PC-9 (cell line): ENCODE measurements at places on chromosomes 4 and X.

GRCh38 chr4:2572076-2572475 is 35.6 kb downstream of the FAM193A start:
- no peak for DNase-seq

DNA sequence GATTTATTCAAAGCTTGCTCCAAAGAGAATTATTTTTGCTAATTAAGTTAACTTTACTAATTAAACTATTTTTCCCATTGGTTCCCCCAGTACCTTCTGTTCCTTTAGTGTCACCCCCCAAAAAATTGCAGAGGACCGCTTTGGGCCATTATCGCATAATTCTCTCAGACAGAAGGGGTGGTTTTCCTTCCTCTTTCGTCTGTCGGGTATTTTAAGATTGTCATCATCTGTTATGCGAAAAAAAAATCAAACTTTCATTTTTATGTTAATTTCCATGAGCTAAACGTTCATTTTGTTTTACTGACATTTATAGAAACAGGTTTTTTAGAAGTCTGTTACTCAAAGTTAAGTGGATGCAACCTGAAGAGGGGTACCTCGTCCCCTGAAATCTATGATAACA is 76.2 kb upstream of the DDX3X start:
- DNase-seq, result no peak

GRCh38 chr4:151013491-151013890 is 1.6 kb downstream of the LRBA start:
- DNase-seq, result no peak

DNA sequence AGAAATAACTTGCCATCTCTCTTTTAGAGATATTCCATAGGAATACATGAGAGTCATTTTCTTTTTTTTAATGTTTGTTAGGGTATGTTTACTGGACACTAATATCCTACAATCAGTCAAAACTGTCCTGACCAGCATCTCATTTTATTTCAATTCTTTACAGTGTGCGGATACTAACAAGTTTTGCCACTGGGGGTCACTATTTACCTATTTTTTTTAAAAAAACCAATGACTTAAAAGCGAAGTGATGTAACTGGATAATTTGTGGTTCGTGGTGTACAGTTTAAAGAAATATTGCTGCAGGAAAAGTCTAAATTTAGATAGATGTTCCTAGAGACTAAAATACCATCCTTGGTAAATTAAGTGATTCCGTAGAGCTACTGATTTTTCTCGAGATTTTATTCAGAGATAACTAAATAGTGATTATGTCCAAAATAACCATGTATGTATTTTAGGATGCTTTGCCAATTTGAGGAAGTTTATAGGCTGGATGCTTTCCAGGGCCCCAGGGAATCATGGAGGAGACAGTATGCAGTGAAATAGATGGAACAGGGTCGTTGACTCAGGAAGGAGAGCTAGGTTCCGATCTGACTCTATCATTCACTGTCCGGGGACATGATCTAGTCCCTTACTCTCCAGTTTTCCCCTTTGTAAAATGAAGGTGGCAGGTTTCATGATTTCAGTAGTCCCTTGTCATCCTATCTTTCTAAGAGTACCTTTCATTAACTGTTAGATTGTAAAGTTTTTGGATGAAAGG is 34.0 kb upstream of the GNPDA2 start:
- DNase-seq, result no peak

- DNase-seq, result no peak
Observed at GRCh38 chr4:151561551-151562256, 152.7 kb downstream of the FHIP1A start.

DNA sequence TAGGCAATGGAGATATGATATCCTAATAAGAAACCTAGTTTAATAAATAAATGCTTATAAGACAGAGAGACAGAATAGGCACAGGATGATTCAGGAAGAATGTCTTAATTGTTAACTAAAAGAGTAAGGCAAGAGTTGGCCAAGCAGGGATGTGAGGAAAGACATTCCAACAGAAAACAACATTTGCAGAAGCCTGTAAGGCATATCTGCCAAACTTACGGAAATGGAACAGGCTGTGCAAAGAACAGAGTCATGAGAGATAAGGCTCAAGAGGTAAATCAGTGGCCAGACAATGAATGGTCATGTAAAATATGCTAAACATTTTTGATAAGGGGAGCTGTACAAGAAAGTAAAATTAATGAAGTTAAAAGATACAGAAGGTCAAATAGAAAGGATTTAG is 134.9 kb downstream of the KCTD8 start:
- DNase-seq, result no peak

DNA sequence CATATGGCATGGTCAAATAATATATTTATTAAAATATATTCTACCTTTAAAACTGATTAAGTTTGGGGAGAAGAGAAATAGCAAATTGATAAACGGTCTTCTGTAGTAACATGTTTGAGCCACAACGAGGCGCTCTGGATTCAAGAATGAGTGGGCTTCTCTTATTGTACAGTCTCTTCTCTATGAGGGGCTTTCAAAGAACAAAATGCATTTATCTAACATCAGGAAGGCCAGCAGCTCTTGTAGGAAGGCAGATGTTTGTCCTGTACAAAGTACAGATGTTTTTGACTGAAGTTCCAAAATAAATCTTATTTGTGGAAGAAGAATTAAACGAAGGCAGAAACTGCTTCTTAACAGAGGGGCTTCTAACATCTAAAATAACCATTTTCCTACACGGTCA is 153.6 kb downstream of the RASL11B start:
- no peak for DNase-seq

DNA sequence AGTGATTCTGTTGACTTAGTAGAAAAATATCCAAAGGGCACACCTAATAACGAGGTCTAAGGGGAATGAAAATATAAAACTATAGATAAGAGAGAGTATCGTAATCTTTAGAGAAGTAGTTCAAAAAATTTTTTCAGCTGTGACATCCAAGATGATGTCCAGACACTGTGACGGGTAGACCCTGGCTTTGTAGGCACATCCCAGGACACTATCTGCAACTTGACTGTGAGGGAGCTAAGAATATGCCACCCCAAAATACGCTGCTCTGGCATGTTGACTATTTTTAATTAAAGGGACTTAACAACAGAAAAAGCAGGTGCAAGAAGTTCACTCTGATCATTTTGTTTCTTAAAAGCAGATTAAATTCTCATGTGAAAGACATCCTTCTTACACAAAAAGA is 89.5 kb downstream of the CLCN4 start:
- DNase-seq, result no peak

DNA sequence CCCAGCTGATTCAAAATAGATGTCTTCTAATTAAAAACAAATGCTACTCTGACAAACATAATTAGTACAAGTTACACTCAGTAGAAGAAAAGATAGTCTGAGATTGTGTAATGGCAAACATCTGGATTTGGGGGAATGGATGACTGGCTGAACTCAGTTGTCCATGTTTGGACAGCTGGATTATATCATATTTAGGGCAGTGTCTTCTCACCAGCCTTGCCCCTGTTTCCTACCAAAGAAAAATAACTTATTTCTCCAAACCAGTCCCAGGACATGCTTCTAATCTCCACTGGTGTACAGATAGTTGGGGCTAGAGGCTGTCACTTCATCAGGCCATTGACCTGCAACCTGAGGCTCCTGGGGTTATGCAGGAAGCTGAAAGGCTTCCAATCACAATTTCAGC is 237.3 kb downstream of the USP46 start:
- no peak for DNase-seq

- DNase-seq, result no peak
Observed at GRCh38 chr4:74366367-74366911, 1.5 kb downstream of the EREG start.

GRCh38 chr4:153393397-153393796 is 48.9 kb downstream of the MND1 start:
- no peak for DNase-seq

- peak; percentile 96 for DNase-seq
Observed at GRCh38 chr4:127856813-127857447, 23.8 kb upstream of the PLK4 start.

- DNase-seq, result no peak
Observed at GRCh38 chrX:110125446-110126162, 122.7 kb downstream of the TMEM164 start.

DNA sequence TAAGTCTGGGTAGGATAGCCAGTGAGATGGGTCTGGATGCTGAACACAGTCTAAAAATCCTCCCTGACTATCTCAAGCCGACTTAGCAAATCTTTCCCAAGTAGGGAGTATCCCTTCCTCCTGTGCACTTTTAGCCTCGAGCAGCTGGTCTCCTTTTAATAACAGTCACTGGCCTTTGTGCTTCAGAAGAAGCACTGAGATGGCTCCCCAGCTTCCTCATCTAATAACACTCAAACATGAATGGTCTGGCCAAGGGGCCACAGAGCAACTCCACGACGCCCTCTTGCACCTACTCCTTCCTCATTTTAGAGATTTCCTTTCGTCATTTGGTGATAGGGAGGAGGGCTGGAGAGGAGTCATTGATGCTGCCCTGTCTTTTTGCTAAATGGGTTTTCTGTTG is 78.8 kb upstream of the TMEM150C start:
- no peak for DNase-seq

DNA sequence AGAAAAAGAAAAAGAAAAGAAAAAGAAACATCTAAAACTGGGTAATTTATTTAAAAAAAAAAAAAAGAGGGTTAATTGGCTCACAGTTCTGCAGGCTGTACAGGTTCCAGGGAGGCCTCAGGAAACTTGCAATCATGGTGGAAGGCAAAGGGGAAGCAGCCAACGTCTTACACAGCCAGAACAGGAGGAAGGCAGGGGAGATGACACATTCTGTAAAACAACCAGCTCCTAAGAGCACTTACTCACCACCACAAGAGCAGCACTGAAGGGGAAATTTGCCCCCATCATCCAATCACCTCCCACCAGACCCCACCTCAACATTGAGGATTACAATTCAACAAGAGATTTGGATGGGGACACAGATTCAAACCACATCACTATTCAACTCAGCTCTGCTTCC is 36.8 kb upstream of the TMEM184C start:
- DNase-seq, result no peak
